ENCODE measurements at places on chromosomes 1 and 21.

DNA sequence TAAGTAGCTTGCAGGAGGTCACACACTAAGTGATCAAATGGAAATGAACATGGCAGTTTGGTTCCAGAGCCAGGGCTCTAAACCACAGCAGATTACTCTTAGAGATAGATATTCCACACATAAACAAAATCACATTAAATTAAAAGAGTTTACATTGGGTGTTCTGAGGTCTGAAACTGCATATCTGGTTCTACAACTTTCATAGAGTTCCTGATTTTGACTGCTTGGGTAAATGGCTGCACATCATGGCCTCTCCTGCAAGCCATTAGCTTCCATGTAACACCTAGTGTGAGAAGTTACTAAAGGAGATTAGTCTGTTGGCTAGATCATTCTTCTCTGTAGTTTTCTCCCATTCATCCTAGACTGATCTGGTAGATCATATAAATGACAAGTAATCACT lies 12.8 kb upstream of the XCL2 start:
- DNase-seq = no peak

DNA sequence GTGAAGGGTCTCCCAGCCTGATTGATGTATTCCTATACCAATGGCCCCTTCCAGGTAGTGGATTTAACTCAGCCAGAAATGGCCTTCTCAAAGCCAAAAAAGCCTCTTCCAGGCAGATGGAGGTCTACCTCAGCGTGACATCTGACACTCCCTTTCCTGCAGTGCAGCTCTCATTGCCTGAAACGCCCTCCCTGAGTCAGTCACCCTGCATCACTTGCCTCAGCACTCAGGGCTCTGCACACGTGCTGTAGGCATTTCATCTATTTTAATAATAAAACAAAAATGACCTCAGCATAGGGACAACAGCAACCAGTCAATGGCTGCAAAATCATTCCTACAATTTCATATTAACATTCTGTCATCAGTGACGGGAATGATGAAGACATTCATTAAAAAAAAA lies 64.4 kb upstream of the GJA5 start:
- no peak for DNase-seq

GRCh38 chr1:59593798-59594790 lies 220.7 kb upstream of the HOOK1 start:
- DNase-seq = no peak

- no peak for DNase-seq
Observed at GRCh38 chr21:32812035-32812434, 40.5 kb upstream of the PAXBP1 start.
